ENCODE measurements at places on chromosomes 7 and 10. TPM values are rescaled to one million over a fixed set of nuclear protein-coding genes. Genes with fewer than 3 reads are reported as not detected.

DNA sequence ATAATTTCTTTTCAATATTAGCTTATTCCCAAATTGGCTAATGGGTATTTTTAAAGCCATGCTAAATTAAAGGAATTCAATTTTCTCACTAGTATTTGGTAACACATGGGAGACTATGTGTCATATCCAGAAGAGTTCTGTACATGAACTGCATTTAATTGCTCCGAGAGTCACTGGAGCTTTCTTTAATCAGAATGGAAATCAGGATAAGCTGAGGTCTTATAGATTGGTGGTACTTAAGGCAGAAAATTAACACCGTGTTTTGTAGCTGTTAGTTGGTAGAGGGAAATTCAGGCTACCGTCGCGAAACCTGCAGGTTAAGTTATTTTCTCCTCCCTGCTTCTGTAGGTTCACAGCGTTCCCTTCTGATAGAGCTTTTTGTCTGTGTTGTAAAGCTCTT is at the start of gene WEE2:
TSS of gene WEE2 (plus strand) at position 3 of the 400 bp plus-strand sequence. CDS start 406 bp downstream, outside the sequence.
- DNase-seq, result no peak

GRCh38 chr10:10845826-10846503 is 171.7 kb upstream of the CELF2 start:
- DNase-seq, result no peak

GRCh38 chr7:149147072-149147751 is at the start of gene ZNF398:
Gene ZNF398, plus strand, starts transcription at chr7:149147453. Its CDS starts 290 bp downstream, at chr7:149147743.
- peak; percentile 90 for DNase-seq

GRCh38 chr7:4079366-4079765 is 602.7 kb upstream of the FOXK1 start:
- DNase-seq, result no peak

OR9A2 gene
- polyA plus RNA-seq, result not detected

- no peak for DNase-seq
Observed at GRCh38 chr7:70953796-70954195, 178.1 kb upstream of the GALNT17 start.

GRCh38 chr10:129253161-129253864 is 213.7 kb upstream of the MGMT start:
- DNase-seq, result no peak

DNA sequence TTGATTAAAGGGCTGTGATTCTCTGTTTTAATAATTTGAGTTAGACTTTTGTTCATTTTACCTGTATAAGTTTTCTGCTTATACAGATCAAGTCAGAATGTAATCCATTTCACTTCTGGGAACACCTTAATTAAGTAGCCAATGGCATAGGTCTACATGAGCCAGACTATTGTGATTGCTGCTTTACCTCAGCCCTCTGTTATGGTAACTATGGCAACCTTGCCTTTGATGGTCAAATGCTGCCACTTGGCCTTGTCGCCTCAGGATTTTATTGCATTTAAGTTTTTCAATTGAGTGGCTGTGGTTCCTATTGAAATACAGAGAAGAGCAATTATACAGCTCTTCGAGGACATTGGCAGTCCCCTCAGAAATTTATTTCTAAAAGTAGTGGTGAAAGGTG is 64.3 kb upstream of the TMEM106B start:
- no peak for DNase-seq

DNA sequence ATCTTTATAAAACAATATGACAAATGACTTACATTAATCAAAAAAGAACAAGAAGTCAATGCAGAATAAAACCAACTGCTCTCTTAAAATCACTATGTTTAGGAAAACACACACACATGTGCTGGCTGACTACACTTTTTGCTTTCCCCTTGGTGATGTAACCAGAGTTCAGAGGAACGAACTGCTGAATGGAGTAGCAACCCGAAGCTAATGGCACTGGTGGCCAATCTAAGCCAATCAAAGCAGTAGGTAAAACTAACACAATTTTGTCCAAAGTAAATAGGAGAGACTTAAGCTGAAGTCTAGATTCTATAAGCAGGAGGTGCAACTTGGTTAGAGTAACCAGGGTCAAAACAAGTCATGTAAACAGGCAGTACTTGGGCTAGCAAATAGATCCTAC is 33.2 kb upstream of the CUBN start:
- no peak for DNase-seq

GRCh38 chr7:101803203-101804087 is 14.0 kb upstream of the CUX1 start:
- DNase-seq, result no peak

GRCh38 chr10:80567292-80567691 is 29.6 kb downstream of the SH2D4B start:
- no peak for DNase-seq

- no peak for DNase-seq
Observed at GRCh38 chr7:127584648-127585043, 750 bp downstream of the GCC1 start.

DNA sequence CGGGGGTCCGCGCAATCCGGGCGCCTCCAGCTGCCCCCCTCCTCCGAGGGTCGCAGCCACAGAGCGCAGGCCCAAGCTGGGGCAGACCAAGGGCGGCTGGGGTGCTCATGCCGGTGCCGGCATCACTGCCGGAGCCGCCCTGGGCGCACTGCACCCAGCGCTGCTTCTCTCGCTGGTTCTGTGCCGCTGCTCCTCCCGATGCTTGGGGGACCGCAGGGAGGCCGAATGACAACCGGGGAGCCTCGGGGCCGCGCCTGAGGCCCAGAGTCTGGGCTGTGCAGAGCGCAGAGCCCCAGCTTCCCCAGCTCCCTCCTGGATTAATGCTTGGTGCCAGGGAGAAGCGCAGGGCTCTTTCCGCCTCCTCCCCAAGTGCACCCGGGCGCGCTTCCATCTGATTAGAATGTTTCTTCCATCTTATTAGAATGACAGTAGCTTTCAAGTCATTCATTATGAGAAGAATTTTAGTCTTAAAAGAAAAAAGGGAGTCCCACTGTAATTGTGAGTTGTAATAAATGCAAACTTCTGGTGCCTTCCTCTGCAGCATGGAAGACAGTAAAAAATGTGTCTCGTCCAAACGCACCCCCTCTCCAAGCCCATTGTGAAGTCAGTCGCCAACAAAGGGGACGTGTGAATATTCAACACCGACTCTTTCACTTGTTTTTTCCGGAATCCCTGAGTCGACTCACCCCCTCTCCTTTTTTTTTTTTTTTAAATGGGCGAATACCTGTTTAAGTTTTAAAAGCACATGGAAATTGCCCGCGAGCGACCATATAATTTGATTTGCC is 19.5 kb upstream of the PTF1A start:
- DNase-seq, result no peak

DNA sequence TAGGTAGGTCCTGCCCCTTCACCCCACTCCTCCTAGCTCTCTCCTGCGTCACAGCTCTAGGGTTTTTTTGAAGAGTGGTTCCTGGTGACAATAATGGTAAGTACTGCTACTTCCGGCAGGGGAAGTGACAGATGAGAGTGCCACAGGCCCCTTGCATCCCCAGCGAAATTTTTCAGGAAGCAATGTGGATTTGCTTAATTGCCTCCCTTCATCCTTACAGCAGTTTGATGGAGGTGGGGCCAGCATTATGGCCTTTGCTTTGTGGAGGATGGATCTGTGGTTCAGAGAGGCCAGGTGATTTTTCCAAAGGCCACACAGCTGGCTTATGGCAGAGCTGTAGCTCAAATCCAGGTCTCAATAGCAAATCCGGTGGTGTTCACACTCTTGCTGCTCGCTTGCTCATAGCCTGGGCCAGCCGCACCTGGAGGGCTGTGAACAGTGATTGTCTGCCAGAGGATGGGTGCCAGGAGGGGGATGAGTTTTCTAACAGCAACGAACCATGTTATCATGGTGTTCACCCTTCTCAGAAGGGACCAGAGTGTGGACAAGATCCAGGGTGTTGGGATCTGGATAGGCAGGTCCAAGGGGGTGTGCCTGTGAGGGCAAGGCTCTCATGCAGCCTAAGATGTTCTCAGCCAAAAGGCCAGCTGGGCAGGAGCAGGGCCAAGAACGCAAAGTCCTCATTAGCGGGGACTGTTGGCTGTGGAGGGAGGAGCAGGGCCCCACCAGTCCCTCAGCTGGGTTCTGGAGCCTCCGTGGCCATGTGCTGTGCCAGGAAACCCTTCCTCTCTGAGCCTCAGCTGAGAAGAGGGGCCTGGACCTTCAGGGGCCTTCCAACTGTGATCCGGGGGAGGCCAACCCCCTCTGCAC is 89.0 kb downstream of the EMX2 start:
- peak; percentile 94 for DNase-seq

DNA sequence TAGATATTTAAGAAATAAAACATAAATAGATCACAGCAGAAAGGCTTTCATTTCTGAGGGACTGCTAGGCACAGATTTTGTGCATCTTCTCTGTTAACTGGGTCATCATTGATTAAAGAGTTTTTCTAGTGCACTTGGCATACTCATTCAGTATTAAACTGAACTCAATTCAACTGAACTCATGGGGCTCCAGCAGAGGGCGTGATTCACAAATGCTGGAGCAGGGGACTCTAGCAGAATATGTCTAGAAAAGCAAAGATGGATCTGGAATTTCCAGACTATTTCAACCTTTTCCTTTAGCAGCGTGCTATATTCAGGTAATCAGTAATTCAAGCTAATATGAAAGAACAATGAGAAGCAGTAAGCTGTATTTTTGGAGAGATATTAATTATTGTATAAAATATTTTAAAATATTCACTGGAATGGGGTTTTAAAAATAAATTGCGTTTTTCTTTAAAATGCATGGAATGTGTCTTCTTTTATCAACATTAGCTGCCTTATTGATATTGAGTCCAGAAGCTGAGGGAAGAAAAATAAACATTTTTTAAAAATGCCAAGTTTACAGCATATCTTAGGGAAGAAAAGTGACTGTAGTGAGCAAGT is 296.8 kb upstream of the CACNA2D1 start:
- DNase-seq, result no peak

HYAL4 gene
- not detected for polyA plus RNA-seq

DNA sequence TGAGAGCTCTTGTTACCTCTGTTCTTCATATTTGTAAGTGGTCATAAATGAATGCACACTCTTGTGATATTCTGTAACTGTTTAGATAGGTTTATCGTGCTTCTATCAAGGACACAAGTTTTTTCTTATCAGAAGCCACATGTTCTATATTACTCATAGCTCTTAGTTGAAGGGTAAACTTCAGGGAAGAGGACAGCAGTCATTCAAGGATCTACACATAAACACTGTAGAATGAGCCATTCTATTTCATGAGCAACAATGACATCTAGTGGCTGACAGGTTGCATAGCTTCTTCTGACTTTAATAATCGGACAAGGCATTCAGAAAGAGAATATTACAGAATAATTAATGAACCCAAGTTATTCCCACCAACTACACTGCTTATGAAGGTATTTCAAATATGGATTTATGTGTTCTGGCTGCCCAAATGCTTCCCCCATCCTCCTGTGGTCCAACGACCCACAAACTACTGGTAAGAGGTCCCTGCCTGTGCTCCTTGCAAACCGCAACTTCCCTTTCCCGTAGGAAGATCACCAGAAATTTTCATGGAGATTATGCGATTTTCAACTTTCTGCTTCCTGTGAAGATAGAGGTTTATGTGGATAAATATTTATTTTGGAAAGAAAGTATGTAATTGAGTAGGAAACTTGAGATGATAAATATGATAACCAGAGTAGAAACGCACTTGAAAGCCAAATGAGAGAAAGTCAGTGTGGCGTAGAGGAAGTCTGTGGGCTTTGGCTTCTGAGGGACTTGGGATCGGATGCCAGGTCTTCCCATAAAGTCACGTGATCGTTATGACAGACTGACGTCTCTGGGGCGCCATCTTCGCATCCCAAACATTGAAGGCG is 16.8 kb upstream of the ABCB5 start:
- no peak for DNase-seq

MACROH2A2 gene
- polyA plus RNA-seq, result 11.5 TPM

HSPA12A gene
- polyA plus RNA-seq, result 8.4 TPM

RBP4 gene
- polyA plus RNA-seq, result 43.4 TPM
